ENCODE measurements at places on chromosomes 4 and X.

DNA sequence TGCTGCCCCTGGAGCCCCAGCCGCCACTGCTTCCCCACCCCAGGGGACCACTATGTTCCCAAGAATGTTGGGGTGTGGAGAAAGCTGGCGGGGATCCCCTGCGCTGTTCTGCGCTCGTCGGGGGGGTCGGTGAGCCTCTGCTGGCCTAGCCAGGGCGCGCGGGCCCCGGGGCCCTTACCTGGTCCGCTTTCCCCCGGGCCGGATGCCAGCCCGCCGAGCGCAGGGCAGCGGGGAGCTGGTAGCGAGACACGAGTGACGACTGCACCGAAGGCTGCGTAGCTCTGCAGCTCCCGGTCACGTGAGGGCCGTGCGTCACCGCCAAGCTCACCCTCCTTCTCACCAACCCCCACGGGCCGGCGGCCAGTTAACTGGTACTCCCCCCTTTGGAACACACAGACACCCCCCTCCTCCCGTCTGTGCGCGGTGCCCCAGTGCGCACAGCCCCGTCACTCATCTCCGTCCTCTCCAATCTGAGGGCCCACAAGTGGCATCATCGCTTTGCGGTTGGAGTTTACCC lies at the start of gene BEX1:
TSS of gene BEX1 (minus strand) at position 254 of the 517 bp plus-strand sequence. CDS start 897 bp downstream, outside the sequence.
- peak; percentile 27 for DNase-seq

DNA sequence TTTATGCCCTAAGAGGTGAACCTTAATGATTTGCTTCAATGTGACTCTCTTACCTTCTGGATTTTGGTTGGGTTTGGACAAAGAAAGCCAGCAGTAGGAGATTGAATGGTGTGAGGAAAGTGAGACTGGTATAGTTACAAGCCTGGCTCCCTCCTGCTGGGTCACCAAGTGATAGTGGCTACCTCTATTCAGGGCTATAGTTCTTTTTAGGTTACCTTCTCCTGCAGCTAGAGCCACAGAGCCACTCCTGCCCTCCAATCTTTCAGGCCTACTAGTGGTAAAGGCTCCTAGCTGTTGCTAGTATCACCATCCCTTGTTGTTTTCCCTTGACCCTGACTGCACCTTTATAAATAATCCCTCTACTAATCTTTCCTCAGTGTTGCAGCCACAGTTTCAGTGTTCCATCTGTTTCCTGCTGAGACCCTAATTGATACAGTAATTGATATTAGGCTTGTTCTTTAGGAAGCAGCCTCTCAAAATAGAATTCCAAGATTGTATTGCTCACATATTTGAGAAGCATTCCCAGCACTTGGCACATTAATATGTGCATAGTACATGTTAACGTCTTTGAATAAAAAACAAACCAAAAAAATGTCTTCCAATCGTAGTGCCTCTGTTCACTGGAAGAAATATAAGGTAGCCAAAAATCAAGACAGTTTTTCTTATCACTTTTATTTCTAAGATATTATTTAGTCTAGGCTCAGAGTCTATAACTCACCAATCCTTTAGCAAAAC lies 82.3 kb downstream of the SRPX start:
- DNase-seq = no peak

- peak; percentile 70 for DNase-seq
Observed at GRCh38 chr4:185640811-185641675, 105.7 kb upstream of the PDLIM3 start.

DNA sequence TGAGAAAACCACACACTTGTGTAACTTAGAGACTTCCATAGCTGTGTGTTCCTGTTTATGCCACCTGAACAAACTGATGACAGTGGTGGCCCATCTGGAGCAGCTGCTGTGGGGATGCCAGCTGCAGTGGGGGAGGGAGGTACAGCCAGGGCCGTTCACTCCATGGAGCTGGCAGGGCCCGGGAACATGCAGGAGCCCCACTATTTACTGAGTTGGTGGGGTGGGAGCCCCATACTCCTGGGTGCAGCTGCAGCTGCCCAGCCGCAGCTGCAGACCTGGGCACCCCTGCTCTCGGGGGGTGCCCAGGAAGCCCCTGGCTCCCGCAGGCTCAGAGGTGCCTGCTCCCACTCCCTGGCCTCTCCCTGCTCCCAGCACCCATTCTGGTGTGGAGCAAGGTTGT lies 398.6 kb upstream of the RASGEF1B start:
- no peak for DNase-seq

- peak; percentile 22 for DNase-seq
Observed at GRCh38 chrX:11461201-11462001, 168.2 kb downstream of the AMELX start.

- DNase-seq = no peak
Observed at GRCh38 chr4:143270256-143270838, 66.3 kb upstream of the GAB1 start.

DNA sequence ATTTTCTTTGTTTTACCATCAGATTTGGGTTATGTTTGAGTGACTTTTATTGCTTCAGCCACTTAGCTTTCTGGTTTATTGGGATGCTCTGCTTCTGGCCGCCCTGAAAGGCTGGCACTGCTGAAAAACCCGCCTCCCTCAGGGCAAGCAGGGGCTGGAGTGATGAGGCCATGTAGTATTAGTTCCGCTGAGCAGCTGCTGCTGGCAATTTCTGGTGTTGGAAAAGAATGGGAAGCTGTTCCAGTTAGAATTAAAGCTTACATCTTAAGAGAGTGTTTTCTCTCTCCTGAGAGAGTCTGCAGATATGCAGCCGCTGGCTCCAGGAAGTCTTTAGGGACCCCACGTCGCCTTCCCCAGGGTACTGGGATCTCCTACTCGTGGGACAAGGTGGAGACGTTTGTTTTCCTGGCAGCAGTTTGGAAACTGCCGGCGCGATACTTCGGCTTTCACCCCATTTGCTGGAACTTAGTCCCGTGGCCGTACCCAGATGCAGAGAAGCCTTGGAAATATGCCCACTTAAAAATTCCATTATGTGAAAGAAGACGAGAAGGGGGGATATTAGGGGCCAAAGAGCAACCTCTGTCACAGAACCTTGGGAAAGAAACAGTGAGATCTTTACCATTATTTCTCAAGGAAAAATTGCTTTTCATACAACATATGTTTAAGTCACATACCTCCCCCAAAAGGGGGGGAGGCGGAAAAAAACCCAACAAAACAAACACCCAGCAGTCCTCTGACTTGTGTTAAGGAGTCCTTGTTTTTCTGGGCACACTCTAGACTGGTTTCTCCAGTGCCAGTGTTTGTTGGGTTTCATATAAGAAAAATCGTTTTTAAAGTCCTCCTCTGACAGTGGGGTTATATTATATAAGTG lies 72.6 kb downstream of the TMEM131L start:
- DNase-seq = peak; percentile 26

DNA sequence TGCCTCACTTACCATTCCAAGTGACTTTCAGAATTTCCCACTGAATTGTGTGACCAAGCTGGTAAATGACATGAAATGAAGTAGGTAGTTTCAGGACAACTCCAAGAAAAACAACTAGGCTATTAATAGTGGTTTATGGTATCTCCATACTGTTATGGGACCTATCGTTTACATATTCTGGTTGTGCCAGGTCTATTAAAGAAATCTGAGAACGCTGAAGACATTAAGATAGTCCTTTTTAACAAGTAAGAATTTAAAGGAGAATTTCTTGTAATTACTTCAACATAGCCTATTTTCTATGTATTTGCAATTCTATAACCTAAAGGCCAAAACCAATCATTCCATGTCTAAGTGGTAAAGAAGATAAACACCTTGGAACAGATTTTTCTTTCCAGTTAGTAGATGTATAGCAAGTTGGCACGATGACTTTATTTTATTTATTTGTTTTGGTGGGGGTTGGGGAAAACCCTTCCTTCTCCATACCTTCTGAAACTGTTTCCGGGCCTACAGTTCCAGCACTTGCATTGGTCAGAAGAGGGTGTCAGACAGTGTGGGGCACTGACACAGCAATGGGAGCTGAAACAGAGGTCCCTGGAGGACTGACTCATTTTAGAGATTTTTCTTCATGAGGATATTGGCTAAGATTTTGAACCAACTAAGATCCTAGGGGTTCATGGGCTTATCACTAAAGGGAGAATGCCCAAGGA lies 7.6 kb upstream of the DCLK2 start:
- peak; percentile 61 for DNase-seq

DNA sequence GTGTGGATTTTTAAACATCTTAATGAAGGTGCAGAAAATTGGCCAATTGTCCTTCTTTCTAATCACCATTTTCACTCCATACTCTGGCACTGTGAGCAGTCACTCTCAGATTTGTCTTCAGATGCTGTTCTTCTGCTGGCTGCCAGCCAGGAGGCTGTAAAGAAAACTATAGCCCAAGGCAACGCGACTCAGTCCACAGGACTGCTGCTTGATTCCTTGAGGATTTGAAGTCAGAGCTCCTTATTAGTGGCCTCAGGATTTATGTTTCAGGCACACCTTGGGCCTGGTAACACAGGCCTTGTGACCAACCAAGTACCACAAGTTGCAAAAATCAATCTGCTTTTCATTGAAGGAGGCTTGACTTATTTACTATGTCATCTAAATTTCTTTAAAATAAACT lies 342.6 kb downstream of the GPM6A start:
- peak; percentile 18 for DNase-seq

DNA sequence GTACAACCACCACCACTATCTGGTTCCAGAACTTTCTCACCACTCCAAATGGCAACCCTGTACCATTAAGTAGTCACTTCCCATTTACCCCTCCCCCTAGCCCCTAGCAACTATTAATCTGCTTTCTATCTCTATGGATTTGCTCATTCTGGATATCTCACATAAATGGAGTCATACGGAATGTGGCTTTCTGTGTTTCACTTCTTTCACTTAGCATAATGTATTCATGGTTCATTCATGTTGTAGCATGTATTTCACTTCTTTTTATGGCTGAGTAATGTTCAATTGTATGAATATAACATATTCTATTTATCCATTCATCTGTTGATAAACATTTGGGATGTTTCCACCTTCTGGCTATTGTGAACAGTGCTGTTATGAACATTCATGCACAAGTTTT lies 104.7 kb downstream of the AMMECR1 start:
- no peak for DNase-seq

DNA sequence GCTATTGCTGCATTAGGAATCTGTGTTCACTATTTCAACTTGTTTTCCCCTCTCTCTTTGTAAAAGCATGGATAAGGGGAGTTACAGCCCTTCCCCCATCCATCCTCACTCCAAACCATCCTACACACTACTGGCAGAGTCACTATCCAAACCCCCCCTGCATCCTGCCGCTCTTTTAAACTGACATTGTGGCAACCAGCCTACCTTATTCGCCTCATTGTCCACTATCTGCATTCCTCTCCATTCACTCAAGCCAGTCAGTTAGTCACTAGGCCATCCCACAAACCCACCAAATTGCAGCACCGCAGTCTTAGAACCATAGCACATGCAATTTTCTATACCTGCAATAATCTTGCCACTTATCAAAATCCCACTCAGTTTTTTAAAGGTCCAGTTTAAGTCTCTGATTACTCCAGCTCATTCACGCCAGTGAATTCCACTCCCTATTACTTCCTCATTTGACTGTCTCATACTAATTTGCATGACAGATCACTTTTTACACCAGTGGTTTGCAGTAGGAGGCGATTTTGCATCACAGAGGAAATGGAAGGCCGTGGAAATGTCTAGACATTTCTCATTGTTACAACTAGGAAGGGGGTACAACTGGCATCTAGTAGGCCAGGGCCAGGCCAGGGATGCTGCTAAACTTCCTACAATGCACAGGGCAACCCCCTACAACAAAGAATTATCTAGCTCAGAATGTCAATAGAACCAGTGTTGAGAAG lies 181.8 kb downstream of the HS6ST2 start:
- DNase-seq = no peak

DNA sequence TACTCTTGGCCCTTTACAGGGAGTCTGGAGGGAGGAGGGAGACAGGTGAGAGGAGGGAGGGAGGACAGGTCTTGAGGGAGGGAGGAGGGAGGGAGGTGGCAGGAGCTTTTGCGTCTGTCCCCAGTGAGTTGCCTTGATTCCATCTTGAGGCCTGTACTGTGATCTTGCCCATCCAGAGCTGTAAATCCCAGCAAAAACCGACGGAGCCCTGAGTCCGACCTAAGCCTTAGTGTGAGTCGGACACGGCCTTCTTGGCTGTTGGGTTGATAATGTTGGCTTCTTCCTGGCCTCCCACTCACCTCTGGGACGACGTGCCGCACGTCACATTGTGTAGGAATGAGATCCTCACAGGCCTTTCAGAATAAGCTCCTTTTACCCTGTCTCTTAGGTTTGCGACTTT lies 72.5 kb downstream of the RGS12 start:
- DNase-seq = no peak

DNA sequence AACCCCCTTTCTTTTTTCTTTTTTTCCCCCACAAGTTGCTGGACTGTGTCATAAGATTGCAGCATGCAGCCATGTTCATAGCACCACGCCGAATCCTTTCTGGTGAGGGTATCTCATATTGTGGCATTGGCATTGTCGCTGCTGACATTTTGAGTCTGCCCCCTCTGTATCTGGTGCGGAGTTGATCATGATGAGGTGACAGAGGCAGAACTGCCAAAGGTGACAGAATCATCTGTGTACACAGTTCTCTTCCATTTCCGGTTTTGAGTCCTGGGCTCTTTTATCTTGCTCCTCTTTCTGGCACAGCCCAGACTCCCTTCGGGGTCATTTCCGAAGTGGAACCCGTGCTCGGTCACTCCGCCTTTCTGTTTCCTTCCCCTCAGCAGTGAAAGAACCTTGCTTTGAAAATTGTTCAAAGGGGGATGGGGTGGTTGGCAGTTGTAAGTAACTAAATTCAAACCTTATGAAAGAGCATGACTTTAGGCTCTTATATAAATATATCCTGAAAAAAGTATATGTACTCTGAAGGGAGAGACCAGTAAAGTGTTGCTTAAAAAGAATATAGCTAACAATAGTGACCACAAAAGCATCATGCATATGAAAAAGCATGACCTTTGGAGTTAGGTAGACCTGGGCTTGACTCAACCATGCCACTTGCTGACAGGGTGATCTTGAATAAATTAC lies 55.0 kb upstream of the BMP2K start:
- DNase-seq = no peak

GRCh38 chr4:77665381-77666069 lies 59.9 kb downstream of the CXCL13 start:
- DNase-seq = no peak

DNA sequence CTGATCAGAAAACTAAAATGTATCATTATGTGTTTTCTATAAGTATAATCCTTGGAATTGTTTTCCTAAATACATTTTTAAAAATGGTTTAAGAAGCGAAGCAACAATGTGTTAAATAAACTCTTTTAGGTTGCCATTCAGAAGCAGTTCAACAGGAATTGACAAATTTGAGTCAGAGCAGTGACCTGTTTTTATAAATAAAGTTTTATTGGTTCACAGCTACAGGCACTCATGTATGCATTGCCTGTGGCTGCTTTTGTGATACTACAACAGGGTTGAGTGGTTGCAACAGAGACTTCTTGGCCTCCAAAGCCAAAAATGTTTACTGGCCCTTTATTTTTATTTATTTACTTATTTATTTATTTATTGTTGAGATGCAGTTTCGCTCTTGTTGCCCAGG lies 99.5 kb downstream of the FRMPD4 start:
- no peak for DNase-seq

- peak; percentile 73 for DNase-seq
Observed at GRCh38 chr4:110193822-110194761, 4.3 kb downstream of the ELOVL6 start.

DNA sequence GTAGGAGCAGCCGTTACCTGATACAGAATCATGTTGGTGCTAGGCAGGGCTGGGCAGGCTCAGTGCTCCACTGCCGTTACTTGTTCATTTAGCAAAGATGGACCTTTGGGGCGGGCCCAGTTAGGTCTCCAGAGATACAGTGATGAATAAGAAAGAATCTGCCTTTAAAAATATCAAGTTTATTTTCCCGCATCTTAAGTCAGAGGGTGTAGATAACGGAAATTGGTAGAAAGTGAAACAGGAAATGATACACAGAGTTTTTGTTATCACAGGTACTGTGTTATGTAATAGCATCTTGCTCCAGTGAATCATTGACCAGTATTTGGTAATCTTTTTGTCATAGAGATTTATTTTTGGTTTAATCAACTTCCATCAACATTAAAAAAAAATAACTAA lies 5.5 kb downstream of the TMEM131L start:
- DNase-seq = no peak
